ENCODE measurements at places on chromosomes 12 and 14. TPM values are rescaled to one million over a fixed set of nuclear protein-coding genes. Genes with fewer than 3 reads are reported as not detected.
A peak's percentile ranks its signal among the peaks of the same experiment; 100 is the strongest.

- no peak for DNase-seq
These were observed 432.6 kb upstream of the SYT1 start for GRCh38 chr12:78431931-78432330.

DNA sequence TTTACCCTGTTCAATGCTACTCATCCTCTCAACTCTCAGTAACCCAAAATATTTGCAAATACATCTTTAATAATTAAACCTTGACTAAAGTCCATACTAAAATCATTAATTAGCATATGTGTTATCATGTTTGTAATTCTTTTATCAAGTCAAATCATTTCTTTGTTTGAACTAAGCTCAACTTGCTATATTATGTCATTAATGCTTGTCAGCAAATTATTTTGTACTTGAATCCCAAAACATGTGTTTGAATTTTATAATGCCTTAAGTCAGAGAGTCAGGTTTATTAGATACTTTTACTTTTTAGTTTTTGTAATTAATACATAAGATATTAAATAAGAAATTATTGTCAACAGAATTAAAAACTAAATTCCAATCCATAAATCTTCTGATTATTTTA is 16.5 kb downstream of the ABCD2 start:
- no peak for DNase-seq

DNA sequence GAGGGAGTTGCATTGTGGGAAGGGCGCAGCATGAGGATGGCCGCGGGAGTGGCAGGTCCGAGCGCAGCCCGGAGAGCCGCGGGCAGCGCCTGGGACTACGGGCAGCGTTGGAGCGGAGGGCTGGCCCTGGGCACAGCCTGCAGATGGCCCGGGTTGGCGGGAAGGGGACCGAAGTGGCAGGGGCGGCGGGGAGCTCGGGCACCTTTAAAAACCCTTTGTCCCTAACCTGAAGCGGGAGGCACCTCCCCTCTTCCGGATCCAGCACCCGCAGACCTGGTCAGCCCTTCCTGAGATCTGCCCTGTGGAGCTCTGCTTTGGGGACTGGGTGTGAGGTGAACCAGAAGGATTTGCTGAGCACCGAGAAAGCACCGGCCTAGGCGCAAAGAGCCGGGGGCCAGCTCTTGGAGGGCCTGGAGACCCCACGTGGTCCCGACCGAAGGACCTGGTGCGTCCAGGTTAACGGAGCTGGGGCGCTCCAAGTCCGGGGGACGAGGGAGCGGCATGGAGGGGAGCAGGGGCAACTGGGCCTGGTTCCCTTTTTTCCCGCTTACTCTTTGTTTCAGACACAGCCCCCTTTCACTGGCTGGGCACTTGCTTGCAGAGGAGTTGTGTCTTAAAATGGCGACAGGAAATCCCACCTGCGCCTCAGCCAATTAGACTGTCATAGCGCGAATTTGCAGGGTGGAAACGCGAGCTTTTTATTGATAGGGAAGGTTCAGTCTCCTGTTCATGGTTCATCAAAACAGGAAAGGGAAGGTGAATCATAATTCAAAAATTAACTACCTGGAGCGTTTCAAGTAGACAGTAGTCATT is 792 bp upstream of the SLC38A1 start:
- DNase-seq, result peak; percentile 74

DNA sequence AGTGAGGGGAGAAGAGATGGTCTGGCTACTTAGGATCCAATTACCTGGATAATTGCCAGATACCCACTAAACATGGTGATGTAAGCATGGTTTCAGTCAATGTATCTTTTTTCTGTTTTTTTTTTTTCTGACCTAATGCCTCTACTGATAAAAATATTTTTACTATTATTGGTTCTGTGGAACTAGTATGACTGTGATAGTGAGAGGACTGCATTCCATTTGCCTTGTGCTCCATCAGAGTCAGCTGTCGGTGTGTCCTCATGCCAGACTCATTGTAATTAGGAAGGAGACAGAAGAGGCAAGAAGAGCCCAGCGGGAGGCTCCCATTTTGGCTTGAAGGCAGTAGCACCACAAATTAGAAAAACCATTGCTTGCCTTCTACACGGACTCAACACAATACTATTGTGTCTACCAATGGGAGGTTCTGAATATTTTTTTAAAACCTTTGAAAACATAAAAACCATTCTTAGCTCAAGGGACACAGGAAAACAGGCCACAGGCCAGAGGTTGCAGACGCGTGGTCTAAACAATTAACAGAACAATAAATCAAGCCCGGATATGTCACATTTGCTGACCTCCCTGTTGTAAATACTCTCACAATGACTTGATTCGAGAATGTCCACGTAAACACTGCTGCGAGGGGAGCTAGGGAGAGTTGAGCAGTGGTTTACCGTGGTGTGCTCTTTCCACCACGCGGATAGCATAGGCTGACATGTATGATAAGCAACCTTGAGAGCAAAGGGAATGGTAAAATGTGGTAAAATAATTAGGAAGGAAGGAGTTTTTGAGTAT is 13.5 kb upstream of the DCP1B start:
- DNase-seq, result no peak

TSPAN19 gene
- total RNA-seq, result not detected

DNA sequence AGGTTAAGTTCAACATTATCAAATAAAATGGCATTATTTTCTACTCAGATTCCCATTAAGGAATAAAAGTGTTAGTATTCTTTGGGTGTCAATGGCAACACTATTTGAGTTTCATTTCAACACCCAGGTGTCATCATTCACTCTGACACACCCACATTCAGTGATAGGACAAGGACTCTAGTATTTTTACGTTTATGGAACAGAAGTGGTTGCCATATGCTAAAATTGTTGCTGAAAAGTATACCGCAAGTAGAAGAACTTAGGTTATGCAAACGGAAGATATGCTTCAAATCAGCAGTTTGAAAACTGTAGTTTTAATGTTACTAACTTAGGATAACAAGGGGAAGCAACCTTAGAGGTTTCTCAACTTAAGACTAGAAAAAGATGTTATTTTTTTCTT is 20.0 kb upstream of the SGPP1 start:
- DNase-seq, result no peak

GALNT9 gene
- total RNA-seq, result 0.45 TPM

ANKLE2 gene
- total RNA-seq, result 51.4 TPM

GRCh38 chr12:27343255-27344000 is 10.8 kb downstream of the BMAL2 start:
- DNase-seq, result no peak

GRCh38 chr12:2092890-2093289 is 40.1 kb downstream of the CACNA1C start:
- DNase-seq, result no peak

GRCh38 chr14:100669011-100669412 is 57.7 kb upstream of the DLK1 start:
- DNase-seq, result no peak

A2ML1 gene
- 3.9 TPM for total RNA-seq

GRCh38 chr14:96635850-96636249 is 133.7 kb downstream of the PAPOLA start:
- DNase-seq, result no peak

- DNase-seq, result no peak
These were observed 60.8 kb upstream of the CCDC196 start for GRCh38 chr14:66425402-66425801.

- DNase-seq, result no peak
These were observed 235.5 kb upstream of the NOS1 start for GRCh38 chr12:117596968-117597367.

KRT75 gene
- total RNA-seq, result not detected

DNA sequence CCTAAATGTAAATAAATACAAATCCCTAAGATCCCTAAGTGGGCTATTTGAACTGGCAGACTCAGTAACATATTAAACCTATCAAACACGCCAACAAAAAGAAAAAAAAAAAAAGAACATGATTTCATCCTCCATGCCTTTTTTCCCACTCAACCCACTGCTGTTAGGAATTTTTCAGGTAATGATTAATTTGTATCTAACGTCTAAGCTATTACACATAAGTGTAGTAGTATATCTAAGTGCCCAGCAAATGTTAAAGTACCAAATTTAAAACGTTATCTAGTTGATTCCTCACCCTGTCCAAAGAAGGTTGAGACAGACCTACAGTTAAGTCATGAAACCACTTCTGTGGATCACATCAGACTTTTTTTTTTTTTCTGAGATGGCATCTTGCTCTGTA is 16.4 kb upstream of the ARID4A start:
- no peak for DNase-seq

DNA sequence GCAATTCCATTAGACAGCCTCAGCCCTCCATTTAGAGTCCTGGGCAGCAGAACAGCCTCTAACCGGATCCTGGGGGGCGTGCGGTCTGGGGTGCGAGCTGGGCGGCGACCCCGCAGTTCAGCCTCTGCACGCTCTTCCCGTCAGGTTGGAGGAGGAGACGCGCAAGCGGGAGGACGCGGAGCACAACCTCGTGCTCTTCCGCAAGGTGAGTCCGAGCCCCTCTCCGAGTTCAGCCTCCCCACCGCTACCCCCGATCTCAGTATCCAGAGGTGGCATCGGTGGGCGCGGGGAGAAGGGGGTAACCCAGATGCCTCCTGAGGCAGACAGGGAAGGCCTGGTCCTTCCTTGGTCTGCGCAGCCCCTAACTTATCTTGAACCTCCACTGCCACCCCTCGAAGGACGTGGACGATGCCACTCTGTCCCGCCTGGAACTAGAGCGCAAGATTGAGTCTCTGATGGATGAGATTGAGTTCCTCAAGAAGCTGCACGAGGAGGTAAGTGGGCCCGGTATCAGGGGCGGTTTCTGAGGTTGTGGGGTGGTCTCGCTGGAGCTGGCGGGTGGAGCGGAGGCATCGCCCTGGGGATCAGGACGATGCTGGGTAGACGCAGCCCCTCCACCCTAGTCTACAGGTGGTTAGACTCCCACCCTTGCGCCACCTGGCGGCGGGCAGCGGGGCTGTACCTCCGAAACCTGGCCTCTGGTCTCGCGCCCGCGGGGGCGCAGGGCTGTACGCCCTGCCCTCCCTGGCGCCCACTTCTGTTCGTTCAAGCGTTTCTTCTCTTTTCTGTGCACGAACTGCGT is 1.3 kb downstream of the PRPH start:
- DNase-seq, result peak; percentile 97

- DNase-seq, result peak; percentile 63
These were observed 57.2 kb downstream of the HMGA2 start for GRCh38 chr12:65881348-65881961.

GRCh38 chr12:50059440-50060119 is 2.2 kb downstream of the ASIC1 start:
- no peak for DNase-seq

GRCh38 chr12:19311165-19311564 is 128.1 kb upstream of the AEBP2 start:
- no peak for DNase-seq

DNA sequence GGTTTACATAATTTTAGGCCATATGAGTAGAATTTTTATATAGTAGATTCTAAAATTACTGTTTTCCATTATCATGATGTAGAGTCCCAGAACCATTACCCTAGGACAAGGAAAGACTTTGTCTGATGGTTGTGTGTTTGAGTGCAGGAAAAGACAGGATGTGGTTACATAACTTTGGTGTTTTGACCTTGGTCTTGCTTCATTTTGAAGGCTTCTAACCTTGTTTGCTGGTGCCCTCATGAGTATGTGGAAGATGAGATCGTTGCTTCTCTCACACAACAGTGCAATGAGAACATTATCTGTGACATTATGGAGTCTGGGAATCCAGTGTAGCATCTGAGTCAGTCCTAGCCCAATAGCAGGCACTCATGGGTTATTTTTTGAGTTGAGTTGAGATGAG is 106.2 kb downstream of the IGF1 start:
- no peak for DNase-seq

All from H7 (cell line).